ENCODE measurements at places on chromosomes 13 and 19.

- peak; percentile 5 for ATAC-seq
These were observed 11.9 kb downstream of the LTBP4 start for GRCh38 chr19:40612831-40613689.

DNA sequence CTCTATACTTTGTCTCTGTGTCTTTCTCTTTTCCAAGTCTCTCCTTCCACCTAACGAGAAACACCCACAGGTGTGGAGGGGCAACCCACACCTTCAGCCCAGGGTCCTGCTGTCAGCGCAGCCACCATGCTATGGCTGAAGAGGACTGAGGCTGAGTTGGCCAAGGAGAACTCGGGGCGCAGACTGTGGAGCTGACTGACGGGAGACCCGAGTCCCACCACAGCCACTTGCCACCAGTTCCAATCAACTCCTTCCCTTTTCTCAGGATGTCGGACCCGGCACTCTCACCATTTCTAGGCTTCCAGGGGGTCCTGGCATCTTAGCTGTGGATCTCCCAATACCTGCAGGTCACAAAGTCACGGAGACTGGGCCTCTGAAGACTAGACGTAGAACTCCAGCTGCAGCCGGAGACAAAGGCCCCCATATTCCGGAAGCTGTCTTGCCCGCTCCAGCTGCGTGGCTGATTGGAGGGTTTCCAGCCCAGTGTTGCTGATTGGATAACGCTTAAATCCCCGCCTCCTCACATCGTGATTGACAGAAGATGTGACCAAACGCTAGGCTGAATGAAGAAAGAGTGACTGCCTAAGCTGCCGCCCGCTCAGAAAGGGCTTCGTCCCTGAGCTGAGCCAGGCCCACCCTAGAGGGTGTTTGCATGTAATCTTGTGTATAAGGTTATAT lies 63.6 kb downstream of the ZNF429 start:
- ATAC-seq = peak; percentile 97

GRCh38 chr13:44416744-44417143 lies 43.1 kb downstream of the SERP2 start:
- ATAC-seq = no peak

GRCh38 chr13:37456041-37456440 lies 142.5 kb downstream of the POSTN start:
- no peak for ATAC-seq

DNA sequence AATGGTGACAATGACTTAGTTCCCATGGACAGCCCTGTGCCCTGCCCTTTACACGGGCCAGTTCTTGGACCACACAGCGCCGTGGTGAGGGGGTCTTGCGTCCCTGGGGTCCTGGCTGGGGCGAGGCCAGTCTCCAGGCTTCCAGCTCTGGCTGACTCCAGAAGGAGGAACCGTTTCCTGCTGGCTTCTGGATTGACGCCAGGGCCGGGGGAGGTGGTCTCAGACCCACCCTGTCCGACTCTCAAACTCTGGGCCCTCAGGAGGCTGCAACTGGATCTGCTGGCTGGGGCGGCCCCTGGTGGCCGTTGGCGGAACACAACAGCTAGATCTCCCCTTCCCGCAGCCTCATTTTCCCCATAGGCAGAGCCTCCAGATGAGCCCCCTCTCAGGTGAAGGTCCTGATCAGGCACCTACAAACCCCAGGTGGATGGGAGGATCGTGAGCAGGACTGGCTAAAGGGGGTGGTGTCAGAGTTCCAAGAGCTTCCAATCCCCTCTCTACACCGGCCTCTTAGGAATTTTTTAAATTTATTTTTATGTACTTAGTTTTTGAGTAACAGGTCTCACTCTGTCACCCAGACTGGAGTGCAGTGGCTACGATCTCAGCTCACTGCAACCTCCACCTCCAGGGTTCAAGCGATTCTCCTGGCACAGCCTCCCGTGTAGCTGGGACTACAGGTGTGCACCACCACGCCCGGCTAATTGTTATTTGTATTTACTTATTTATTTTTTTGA lies 8.0 kb downstream of the CCDC194 start:
- peak; percentile 43 for ATAC-seq

DNA sequence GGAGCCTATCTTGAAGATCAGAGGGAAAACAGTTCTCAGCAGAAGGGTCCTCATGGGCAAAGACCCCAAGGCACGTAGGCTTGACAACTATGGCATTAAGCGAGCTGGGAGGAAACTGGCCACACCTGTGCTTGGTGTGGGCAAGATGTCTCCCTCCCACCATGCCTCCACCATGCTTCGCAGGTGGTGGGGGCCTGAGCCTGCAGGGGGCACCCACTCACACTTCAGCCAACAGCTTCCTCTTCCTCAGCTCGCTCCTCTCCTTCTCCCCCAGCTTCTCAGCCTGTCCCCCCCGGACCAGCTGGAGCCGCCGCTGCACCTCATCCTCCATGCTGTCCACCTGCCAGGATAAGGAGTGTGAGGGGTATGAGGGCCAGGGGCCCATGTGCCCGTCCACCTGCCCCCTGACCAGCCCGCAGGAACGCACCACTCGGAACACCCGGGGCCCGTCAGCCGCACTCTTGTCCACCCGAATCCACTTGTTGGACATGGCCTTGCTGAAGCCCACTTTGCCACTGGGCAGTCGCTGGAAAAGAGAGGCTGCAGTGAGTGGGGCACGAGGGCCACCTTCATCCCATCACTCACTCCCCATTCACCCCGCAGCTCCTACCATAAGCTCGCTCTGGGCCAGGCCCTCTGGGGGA lies 3.4 kb downstream of the FARSA start:
- no peak for ATAC-seq

DNA sequence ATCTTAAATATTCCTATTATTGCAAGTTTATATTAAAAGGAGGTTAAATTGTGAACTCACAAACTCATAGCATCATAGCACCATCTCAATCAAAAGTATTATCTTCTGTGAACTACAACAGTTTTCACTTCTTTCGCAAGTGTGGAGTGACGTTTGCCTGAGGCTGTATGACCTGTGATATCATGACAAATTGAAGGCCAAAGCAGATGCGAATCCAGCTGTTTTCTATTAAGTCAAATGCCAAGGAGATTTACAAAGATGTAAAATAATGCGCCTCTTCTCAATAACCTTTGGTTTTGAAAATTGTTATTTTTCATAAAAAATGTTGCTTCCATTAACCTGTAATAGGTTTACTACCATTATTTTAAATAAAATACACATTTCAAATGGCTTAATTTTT lies 7.6 kb upstream of the PEG3 start:
- no peak for ATAC-seq

- no peak for ATAC-seq
These were observed 7.6 kb upstream of the CD79A start for GRCh38 chr19:41869374-41869955.

DNA sequence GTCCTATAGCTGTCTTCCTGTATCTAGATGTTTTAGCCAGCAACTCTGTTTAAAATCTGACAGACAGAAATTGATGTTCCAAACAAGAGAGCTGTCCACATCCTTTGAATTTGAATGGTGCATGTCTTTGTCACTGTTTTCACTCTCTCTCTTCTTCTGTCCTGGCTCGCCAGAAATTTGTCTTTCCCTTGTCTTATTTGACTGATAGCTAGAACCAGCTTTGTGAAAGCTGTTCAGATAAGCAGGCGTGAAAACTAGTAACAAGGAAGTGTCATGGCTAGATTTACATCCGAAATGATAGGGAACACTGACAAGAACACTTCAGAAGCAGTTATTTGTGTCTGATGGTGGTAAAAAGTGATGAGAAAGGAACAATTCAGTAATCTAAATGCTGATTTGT lies 354.9 kb upstream of the SLITRK1 start:
- no peak for ATAC-seq

- no peak for ATAC-seq
These were observed 40.0 kb downstream of the UNC13A start for GRCh38 chr19:17648097-17648660.

GRCh38 chr19:31451686-31452330 lies 102.6 kb upstream of the TSHZ3 start:
- no peak for ATAC-seq

- ATAC-seq = peak; percentile 31
These were observed 12.7 kb upstream of the GAS6 start for GRCh38 chr13:113876346-113877148.

DNA sequence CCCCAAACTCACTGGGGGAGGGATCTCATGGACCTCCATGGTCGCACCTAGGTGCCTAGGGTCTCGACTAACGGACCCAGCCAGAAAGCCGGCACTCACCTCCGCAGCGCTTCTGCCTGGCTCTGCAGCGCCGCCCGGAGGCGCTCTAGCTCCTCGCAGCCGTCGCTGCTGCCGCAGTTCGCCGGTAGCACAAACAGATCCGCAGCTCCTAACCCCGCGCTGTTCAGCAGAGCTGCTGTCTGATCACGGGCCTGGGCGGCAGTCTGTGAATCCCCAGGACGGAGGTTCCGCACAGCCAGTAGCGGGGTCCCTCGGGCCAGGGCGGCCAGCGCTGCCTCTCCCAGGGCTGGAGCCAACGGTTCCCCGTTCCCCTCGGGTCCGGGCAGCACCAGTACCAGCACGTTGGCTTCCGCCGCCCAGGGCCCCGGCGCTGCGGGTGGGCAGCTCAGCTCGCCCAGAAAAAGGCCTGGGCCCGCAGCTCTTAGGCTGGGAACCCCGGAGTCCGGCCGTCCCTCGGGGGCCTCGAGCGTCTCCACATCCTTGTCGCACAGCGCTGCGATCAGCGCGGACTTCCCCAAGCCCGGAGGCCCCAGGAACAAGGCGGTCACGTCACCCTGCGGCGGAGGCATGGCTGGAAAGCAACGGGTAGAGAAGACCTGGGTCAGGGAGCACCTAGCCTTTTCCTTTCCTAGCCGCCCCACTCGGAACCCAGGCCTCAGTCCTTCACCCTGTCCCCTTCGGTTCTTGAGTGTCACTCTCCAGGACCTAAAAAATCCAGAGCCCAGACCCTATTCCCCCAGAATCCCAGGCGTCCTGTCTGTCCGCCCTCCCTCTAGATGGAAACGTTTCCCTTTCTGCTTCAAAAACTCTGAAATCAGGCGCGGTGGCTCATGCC lies 977 bp downstream of the IRGQ start:
- ATAC-seq = peak; percentile 61

DNA sequence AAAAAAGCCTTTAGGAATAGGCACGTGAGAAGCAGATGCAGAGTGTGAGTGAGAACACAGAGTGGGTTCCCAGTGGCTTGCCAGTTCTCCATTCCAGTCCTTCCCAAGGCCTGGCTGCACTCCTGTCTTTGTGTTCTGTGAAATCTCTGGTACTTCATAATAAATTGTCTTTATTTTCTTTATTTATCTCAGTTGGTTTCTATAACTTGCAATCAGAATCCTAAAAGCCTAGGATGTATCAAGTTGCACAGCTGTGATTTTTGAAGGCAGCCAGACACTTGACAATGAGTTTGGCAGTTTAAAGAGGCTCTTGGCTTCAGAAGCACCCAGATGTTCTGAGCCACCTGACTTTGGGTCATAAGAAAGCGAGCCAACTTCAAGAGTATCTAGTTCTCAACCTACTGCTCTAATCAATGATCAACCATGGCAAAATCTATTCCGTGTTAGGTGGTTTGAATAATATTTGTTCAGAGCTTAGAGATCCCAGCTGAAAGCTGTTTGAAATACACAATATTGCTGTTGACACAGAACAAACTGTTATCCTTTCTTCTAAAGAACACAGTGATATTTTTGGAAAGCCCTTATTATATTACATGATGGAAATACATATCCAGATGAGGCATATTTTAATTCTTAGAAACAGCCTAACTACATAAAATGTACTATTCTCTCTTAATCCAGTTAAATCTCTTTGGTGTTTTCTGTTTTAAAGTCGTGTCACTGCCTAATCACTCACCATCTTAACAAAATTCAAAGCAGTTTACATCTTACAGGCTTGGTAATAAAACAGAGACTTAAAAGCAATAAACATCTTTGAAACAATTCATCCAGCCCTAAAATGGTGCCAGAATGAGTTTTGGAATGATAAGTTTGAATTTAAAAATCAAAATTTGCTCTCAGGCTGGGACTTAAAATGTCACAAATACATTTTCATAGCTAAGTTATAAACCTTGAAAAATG lies 483.0 kb upstream of the NBEA start:
- ATAC-seq = no peak

GRCh38 chr13:25581351-25581750 lies 209.6 kb downstream of the ATP8A2 start:
- ATAC-seq = no peak

DNA sequence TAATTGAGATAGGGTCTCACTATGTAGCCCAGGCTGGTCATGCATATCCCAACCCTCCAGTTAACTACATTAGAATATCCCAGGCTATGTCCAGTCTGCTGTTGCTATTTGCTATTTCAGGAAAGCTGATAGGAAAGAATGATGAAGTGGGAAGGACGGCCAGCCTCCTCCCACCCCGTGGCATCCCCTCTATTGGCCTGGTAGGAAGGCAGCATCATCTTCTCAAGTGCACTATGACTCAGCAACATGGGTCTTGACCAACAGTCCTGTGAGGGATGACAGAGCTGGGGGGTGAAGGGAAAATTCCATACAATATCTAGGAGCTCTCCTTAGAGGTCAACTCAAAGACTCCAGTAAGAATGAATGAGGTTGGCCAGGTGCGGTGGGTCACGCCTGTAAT lies 48.0 kb upstream of the ABCC4 start:
- no peak for ATAC-seq

- no peak for ATAC-seq
These were observed 17.3 kb downstream of the PARP4 start for GRCh38 chr13:24495151-24495729.

- no peak for ATAC-seq
These were observed 29.0 kb upstream of the NBEA start for GRCh38 chr13:34913040-34913439.

DNA sequence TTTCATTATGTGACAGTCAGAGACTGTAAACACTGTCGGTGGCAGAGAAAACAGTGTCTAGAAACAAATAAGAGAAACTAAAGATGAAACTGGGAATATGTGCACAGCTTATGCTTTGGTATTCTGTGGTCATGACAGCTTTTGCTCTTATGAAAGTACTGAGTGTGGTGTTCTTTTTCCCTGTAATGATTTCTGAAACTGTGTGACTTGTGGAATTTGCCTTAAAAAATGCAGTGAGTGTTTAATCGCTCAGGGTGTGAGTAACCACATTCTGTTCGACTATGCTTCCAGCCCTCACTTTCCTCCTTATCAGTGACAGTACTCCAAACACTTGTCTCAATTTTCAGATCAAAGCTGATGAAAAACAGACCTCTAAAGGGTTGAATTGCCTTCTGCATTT lies 66.9 kb upstream of the DIAPH3 start:
- peak; percentile 70 for ATAC-seq

GRCh38 chr13:100339411-100339940 lies 249.1 kb downstream of the GGACT start:
- ATAC-seq = no peak

DNA sequence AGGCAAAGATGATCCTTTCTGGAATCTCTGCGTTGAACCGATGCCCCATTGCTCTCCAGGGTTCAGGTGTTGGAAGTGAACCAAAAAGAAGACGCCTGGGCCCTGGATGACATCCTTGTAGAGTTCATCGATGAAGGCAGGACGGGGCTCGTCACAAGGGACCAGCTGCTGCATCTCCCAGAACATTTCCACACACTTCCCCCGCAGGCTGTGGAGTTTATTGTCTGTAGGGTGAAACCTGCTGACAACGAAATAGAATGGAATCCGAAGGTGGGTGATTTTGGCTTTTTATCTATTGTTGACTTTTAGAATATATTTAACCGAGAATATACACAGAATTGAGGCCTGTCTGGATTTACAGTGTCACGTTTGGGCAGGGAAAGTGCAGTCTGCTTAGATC lies 58.4 kb downstream of the SLC7A9 start:
- ATAC-seq = no peak

All from activated T-helper 17 cell treated with anti-CD3 and anti-CD28 coated beads, Interleukin-2, amount 50 U/mL, for 72 hours (primary cell).